ENCODE measurements at places on chromosomes 12 and 14.

DNA sequence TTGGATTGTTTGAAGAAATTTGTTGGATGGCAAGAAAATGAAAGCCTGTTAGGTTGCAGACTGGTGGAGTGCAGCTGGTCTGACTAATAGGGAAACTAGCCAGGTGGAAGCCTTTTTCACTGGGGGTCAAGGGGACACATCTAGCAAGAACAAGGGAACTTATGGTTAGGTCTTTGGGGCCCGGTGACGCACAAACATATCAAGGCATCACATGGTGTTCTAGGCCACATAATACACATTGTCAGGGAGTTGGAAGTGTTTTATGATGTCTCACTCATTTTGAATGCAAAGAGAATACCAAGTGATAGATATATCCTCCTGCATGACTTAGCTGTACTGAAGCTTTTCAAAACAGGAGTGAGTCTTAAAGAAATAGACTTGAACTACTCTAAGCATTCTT, 351.2 kb downstream of the KCNH5 start:
- DNase-seq, result no peak
- H3K27me3 ChIP-seq, result no peaks in the 10 kb centered on the region
- H3K27ac ChIP-seq, result no peak overlapping the region

GRCh38 chr12:53467880-53468279, 16.0 kb downstream of the PCBP2 start:
- no peak overlapping the region for H3K27ac ChIP-seq
- H3K4me3 ChIP-seq, result no peak overlapping the region
- H3K27me3 ChIP-seq, result no peaks in the 10 kb centered on the region
- peaks cover 81% of the 10 kb centered on the region for H3K36me3 ChIP-seq

DNA sequence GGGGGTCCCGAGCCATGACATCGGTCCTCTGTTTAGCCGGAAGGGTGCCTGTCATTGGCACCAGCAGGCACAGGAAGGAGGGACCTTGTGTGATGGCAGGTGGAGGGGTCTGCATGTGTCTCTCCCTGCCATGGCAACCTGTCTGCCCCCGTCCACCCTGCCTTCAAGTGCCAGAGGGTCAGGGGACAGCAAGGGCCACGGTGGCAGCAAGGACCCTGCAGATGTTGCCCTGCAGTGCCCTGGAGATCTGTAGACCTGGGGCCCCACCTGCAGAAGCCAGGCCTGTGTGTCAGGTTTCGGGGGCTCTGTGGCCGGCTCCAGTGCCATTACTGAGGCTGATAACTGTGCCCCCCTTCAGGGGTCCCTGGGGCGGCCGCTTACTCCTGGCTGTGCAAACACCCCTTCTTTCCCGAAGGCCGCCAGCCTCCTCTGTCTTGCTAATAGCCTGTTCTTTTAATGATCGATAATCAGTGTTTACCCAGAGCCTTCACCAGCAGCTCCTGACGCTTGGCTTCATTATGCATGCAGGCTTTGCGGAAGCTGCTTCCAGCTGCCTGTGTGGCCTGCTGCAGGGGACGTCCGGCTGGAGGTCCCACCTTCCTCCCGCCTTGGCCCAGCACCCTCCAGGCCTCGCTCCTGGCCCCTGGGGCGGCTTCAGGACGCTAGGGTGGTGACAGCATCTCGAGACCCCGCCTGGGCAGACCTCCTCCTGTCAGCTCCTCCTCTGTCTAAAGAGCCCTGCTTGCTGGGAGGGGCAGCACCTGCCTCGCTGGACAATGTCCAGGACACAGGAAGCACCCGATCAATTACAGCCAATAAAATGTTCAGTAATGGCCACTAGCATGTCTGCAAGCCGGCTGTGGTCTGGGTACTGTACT, 153.0 kb downstream of the KIF26A start:
- H3K27ac ChIP-seq, result no peak overlapping the region
- no peaks in the 10 kb centered on the region for H3K4me1 ChIP-seq
- no peak overlapping the region for H3K4me3 ChIP-seq
- no peaks in the 10 kb centered on the region for H3K27me3 ChIP-seq
- no peaks in the 10 kb centered on the region for H3K36me3 ChIP-seq
- DNase-seq, result no peak

DNA sequence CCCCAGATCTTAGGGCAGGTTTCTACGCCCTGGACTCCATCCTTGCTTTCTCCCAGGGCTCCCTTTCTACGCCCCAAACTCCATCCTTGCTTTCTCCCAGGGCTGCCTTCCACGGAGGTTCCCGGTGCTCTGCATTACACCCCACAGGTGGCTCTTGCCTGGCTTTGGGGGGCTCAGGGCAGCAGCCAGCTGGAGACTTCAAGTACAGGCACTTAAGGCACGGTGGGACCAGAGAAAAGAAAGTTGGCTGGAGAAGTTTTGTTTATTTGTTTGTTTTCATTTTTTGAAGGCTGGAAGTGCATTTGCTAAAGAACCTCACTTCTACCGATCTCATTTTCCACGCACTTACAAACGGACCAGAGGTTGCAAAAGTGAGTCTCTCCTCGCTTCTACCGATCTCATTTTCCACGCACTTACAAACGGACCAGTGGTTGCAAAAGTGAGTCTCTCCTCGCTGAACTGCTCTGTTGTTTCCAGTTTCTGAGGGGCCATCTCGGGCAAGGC, 103.8 kb upstream of the MED13L start:
- H3K36me3 ChIP-seq, result no peaks in the 10 kb centered on the region
- H3K27me3 ChIP-seq, result peaks cover 2% of the 10 kb centered on the region
- H3K4me1 ChIP-seq, result peaks cover 7% of the 10 kb centered on the region
- no peak for DNase-seq

- H3K36me3 ChIP-seq, result no peaks in the 10 kb centered on the region
- H3K27ac ChIP-seq, result no peak overlapping the region
- DNase-seq, result peak; percentile 78
- peaks cover 6% of the 10 kb centered on the region for H3K4me1 ChIP-seq
Measured at GRCh38 chr12:54603173-54603814, 14.8 kb upstream of the PPP1R1A start.

DNA sequence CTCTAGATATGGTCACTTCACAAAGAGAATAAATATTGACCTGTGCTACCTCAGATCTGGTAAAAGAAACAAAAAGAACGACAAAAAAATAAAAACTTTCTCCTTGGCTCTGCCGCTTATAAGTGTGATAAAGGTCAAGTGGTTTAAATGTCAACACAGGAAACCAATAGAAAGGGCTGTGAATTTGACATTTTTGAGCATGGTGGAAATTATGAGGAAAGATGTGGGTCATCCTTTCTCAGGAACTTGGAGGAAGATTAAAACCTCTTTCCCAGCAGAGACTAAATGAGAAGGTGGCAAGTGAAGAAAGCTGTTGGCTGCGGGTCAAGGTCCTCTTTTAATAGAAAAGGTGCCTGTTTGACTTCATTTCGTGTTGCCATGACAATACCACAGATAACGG, 28.2 kb downstream of the TESPA1 start:
- H3K4me1 ChIP-seq, result peaks cover 83% of the 10 kb centered on the region
- DNase-seq, result no peak
- H3K4me3 ChIP-seq, result no peak overlapping the region
- peaks cover 88% of the 10 kb centered on the region for H3K36me3 ChIP-seq

GRCh38 chr12:121246893-121247557, 37.1 kb downstream of the P2RX4 start:
- no peak for DNase-seq
- H3K27ac ChIP-seq, result no peak overlapping the region
- H3K27me3 ChIP-seq, result no peaks in the 10 kb centered on the region
- H3K4me3 ChIP-seq, result no peak overlapping the region

DNA sequence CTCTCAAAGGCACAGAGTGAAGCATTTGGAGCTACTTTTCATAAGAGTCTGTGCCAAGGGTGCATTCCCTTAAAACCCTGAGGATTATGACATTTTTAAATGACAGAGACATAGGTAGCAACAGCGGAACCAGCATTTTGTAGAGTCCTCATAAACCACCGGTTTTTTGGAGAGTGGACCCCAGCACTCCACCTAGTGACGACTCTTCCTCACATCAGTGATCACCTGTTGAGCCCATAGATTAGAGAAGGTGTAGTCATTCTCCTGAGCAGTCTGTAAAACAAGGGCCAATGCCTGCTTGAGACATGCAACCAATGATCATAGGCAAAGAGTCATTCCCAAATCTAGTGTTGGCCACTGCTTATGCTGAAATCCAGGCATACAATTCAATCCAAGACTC, 399.1 kb downstream of the GXYLT1 start:
- H3K4me3 ChIP-seq, result no peak overlapping the region
- no peak for DNase-seq
- H3K4me1 ChIP-seq, result no peaks in the 10 kb centered on the region
- no peaks in the 10 kb centered on the region for H3K36me3 ChIP-seq

- no peaks in the 10 kb centered on the region for H3K4me1 ChIP-seq
- no peak for DNase-seq
- no peak overlapping the region for H3K27ac ChIP-seq
- no peak overlapping the region for H3K4me3 ChIP-seq
- peaks cover 2% of the 10 kb centered on the region for H3K27me3 ChIP-seq
Measured at GRCh38 chr12:108369736-108370396, 30.8 kb upstream of the CMKLR1 start.

Measured in activated CD4-positive, alpha-beta T cell treated with anti-CD3 and anti-CD28 coated beads for 36 hours (primary cell).